ENCODE measurements at places on chromosomes 12 and 14.

DNA sequence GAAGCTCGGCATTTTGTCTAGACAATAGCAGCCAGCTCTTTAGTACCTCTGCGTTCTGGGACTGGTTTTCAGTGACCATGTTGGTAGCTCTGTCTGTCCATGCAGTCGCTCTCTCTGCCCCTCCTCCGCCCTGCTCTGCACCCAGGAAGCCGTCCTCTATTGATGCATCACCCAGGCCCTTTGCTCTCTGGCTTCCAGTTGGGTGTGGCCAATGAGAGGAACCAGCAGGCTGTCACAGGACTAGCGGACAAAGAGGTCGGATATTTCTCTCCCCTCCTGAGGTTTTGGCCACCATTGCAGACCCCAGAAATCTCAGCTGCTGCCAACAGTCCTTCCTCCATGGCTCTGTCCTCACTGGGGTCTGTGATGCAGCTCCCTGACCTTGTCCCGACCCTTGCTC lies 180.6 kb downstream of the TMEM132D start:
- DNase-seq = no peak

- no peak for DNase-seq
Measured at GRCh38 chr14:104286086-104286485, 147.7 kb downstream of the KIF26A start.

- DNase-seq = peak; percentile 72
Measured at GRCh38 chr14:50000380-50001150, 107.7 kb downstream of the ARF6 start.

DNA sequence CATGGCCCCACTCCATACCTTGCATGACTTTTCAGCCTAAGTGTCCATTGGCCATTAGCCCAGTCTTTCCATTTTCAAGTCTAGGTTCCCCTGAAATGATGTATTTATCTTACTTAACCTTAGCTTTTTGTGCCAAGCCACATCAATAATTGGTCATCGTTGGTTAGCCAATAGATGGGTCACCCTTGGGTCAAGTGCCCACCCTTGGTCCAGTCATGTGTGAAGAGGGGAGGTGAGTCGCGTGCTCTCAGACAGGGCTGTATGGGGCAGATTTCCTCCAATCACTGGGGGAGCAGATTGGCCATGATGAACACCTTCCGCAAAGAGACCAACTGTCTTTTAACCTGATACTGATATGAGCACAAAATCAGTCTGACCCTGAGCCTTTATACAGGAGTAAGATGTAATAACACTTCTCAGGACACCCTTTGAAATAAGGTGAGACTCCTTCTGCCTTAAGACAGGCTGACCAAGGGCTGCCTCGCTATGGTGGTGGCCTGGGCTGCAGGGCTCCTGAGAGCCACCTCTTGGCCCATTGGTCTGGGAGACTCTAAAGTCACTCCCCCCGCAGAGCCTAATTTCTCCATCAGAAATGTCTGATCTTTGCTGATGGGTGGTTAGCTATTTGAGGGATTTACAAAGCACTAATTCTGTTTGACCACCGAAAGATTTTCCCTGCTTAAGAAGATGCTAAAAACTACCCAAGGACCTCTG lies 143.2 kb downstream of the ZFP36L1 start:
- no peak for DNase-seq

DNA sequence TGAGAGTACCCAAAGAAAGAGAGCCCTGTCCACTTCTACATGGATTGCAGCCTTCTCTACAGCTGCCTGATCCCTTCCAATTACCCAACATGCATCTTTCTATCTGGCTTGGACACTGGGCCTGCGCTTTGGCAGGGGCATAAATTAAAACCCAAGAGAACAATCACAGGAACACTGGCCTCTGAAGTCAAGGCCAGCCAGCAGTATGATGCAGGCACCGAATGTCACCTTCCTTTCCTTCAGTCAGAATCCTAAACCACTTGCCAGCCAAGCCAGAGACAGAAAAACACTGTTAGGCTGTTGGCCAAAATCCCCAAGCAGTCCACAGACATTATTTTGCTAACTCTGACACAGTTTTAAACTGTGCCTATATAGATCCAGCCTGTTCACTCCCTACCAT lies 113.7 kb downstream of the DUSP6 start:
- DNase-seq = no peak

DNA sequence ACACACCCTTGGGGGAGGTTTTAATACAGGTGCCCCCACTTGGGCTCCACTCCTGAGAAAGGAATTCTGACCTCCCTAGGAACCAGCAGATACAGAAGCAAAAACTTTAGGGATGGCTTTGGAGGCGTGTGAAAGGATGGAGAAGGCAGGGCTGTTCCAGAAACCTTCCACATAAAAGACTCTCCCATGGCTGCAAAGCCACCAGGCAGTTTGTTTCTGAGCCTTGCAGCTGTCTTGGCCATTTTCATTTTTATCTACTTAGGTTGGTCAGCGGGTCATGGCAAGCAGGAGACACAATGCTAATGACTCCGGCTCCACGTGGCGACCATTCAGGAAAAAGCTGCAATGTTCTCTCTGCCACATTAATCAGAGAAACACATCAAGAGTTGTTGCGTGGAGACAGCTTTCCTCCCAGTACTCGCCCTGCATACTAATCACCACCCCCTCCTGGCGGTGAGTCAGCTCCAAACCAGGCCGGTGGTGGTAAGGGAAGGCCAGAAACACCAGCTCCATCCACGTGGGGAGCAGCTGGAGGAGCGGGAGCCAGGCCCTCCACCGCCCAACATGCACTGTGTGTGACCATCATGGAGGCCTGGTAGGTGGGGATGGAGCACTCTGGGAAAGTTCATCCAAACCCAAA lies 30.9 kb upstream of the IRF2BPL start:
- peak; percentile 57 for DNase-seq

- no peak for DNase-seq
Measured at GRCh38 chr14:27145170-27145569, 547.3 kb upstream of the NOVA1 start.

GRCh38 chr14:32374155-32374554 lies 45.1 kb downstream of the AKAP6 start:
- DNase-seq = no peak

- DNase-seq = peak; percentile 35
Measured at GRCh38 chr14:103260629-103261124, 73.4 kb upstream of the EIF5 start.

- no peak for DNase-seq
Measured at GRCh38 chr14:43031598-43031997, 1424.9 kb downstream of the LRFN5 start.

GRCh38 chr12:122427403-122427802 lies 4.9 kb upstream of the CLIP1 start:
- DNase-seq = no peak

DNA sequence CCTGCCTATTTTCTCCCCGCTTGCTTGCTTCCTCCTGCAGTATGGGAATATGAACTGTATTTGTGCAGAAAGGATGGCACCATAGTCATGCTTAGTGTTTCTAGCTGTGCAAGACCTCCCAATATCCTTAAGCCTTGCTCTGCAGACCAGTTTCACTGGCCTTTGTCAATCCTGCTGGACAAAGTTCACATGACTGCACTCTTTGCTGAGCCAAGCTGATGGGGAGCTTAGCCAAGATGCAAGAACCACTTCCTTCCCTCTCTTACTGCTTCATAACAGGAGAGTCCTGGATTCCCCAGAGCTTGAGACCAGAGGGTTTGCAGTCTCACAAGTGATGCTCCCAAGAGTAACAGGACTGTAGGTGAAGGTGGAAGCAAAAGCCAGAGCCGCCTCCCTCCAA lies 3.8 kb downstream of the ASIC1 start:
- no peak for DNase-seq

DNA sequence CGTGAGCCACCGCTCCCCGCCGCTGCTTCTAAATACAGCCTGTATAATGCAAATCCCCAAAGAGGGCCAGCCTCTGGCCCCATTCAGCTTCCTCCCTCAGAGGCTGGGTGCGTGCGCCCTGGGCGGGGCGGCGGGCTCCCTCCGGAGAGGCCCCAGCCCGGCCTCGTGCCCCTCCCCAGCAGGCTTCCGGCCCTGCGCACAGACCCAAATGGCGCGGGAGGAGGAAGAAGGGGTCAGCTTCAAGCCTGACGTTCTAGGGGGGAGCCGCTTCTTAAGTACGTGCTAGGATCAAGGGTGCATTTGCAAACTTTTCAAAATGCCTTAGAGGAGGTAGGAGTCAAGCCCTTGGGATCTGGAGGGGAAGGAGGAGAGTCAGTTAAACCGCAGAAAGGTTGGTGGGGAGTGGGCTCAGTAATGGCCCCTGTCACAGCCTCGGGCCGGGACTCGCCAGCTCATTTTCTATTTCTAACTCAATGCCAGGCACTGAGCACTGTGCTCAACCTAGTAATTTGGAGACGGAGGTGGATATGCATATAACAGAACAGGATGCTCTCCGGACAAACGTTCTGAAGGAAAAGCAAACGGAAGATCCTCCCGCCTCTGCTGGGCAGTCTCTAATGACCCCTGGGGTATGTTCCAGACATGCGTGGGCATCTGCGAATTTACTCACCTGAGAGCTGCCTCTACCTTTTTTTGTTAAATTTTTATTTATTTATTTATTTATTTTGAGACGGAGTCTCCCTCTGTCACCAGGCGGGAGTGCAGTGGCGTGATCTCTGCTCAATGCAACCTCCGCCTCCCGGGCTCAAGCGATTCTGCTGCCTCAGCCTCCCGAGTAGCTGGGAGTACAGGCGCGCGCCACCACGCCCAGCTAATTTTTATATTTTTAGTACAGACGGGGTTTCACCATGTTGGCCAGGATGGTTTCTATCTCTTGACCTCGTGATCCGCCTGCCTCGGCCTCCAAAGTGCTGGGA lies 32.3 kb downstream of the NINJ2 start:
- DNase-seq = no peak

GRCh38 chr14:50225067-50225973 lies 6.1 kb downstream of the SOS2 start:
- DNase-seq = peak; percentile 74

GRCh38 chr12:102167821-102168604 lies 29.6 kb downstream of the PMCH start:
- no peak for DNase-seq

- DNase-seq = peak; percentile 26
Measured at GRCh38 chr12:124613151-124613585, 45.8 kb upstream of the NCOR2 start.

DNA sequence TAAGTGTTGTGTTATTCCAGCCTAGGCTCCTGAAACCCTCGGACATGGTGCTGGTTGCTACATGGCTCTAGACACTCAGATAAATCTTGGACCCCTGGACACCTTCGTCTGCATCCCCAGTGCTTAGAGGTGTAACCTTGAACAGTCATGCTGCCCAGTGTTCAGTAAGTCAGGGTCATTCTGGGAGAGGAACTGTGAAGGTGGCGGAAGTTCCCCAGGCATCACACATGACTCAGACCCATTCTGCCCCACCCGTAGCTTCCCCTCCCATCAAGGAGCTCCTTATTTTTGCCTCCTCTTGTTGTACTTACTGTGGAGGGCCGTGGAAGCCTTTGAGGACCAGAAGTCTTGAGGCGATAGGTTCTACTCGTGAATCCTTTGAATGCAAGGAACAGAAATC lies 18.1 kb upstream of the SSPN start:
- no peak for DNase-seq

GRCh38 chr12:30902001-30902400 lies 24.5 kb upstream of the TSPAN11 start:
- no peak for DNase-seq

GRCh38 chr14:21734457-21735074 lies 60.9 kb upstream of the OR4E1 start:
- DNase-seq = peak; percentile 76

- DNase-seq = no peak
Measured at GRCh38 chr12:70892593-70892992, 27.9 kb downstream of the PTPRR start.

DNA sequence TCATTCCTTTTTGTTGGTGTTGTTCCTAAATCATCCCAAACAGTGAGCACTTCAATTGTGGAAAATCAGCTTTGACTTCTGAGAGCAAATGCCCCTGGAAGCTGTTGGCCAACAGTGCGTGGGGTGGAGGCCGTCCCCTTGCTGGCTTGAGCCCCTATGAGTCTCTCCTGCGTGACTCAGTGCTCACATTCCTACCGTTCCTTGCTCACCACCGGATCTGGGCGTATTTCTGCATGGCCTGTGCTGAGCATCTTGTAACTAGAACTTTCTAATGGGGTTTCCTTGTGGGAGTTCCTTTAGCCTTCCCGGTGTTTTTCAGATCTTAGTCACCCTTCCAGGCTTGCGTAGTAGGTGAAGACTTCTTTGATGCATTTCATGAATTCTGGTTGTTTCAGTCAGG lies 14.7 kb downstream of the SERPINA1 start:
- no peak for DNase-seq
